Breast epithelium (tissue), 4 donors: ENCODE measurements at places on chromosomes 2 and 18.
A peak's percentile ranks its signal among the peaks of the same experiment; 100 is the strongest.

GRCh38 chr18:2987876-2988790, 24.8 kb downstream of the LPIN2 start:
- no peak overlapping the region for H3K27ac ChIP-seq
- H3K36me3 ChIP-seq, result no peaks in the 10 kb centered on the region
- no peaks in the 10 kb centered on the region for H3K27me3 ChIP-seq
- no peak for DNase-seq
- H3K4me3 ChIP-seq, result no peak overlapping the region

- DNase-seq, result no peak
- H3K36me3 ChIP-seq, result no peaks in the 10 kb centered on the region
- peak overlapping the region; percentile 67 for H3K27ac ChIP-seq
- H3K4me1 ChIP-seq, result peaks cover 7% of the 10 kb centered on the region
- no peak overlapping the region for H3K4me3 ChIP-seq
- H3K27me3 ChIP-seq, result no peaks in the 10 kb centered on the region
These were observed 77.7 kb downstream of the RHOB start for GRCh38 chr2:20524412-20525040.

GRCh38 chr18:39701055-39701783, 2135.6 kb upstream of the CELF4 start:
- H3K4me1 ChIP-seq, result no peaks in the 10 kb centered on the region
- H3K27ac ChIP-seq, result no peak overlapping the region

GRCh38 chr2:229084447-229084846, 186.6 kb downstream of the PID1 start:
- no peak overlapping the region for H3K27ac ChIP-seq
- H3K36me3 ChIP-seq, result no peaks in the 10 kb centered on the region
- no peak for DNase-seq

DNA sequence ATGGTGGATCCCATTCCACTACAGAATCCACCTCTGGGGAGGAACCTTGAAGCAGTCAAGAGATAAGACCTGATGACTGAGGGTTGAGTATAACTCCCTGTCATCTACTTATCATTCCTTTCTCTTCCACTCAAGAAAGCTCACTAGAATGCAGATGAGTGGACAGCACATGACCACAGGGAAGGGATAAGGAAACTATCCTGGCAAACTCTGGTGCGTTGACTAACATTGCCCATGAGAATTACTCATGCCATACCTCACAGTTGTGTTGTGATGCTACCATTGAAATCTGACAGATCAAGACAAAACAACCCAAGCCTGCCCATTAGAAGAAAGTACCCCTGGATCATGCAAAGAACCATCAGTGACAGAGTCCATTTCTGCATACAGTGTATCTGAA, 26.5 kb downstream of the SLC16A14 start:
- no peak overlapping the region for H3K27ac ChIP-seq
- no peaks in the 10 kb centered on the region for H3K4me1 ChIP-seq
- no peak for DNase-seq
- H3K27me3 ChIP-seq, result no peaks in the 10 kb centered on the region

DNA sequence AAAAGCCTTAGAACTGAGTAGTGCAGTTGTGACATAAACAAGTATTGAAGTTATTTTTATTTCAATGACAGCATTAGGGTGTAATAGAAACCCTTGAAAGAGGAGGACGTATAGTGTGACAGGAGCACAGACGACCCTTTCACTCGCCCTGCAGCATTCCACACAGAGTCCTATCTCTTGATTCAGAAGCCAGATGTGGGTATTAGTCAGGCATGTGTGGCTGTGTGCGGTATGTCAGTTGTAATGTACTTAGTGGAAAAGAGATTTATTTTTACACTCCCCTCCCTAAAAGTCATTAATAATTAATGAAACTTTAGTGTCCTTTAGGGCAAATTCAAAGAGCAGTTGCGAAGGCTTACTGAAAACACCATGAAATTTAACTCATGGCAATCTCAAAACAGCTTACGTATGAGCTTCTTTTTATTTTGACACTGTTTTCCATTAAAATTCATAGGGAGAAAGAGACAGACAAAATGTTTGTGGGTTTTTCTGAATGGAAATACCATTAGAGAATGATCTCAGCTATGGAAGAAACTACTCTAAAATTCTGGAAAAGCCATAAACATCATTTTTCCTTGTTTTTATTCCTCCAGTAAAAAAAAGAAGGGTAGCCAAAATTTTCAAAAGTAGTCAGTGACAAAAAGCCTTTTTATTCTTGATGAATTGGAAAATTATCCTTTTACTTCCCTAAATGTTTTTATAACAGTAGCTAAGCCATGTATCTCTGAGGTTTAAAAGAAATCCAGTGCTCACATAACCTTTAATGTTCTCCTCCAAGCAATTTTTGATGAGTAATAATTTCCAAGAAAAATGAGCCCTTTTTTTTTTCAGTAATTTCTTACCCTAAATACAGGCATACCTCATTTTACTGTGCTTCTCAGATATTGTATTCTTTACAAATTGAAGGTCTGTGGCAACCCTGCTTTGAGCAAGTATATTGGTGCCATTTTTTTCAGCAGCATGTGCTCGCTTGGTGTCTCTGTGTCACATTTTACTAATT, 84.0 kb upstream of the DSEL start:
- H3K27me3 ChIP-seq, result no peaks in the 10 kb centered on the region
- H3K4me1 ChIP-seq, result no peaks in the 10 kb centered on the region
- no peak overlapping the region for H3K4me3 ChIP-seq

DNA sequence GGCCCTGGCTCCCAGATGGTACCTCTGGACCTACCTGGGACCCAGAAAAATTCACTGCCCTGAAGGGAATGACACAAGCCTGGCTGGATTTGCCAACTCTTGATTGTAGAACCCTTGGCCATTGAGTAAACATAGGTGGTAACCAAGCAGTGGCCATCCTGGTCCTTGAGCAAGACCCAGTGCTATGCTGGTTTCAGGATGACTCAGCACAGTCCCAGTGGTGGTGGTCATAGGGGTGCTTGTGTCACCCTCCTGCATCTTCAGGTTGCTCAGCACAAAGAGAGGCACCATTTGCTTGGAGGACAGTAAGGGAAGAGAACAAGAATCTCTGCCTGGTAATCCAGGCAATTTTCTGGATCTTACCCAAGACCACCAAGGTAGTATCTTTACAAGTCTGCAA, 52.9 kb downstream of the UPP2 start:
- H3K36me3 ChIP-seq, result no peaks in the 10 kb centered on the region
- H3K4me3 ChIP-seq, result no peak overlapping the region
- DNase-seq, result no peak
- no peaks in the 10 kb centered on the region for H3K27me3 ChIP-seq
- no peak overlapping the region for H3K27ac ChIP-seq

DNA sequence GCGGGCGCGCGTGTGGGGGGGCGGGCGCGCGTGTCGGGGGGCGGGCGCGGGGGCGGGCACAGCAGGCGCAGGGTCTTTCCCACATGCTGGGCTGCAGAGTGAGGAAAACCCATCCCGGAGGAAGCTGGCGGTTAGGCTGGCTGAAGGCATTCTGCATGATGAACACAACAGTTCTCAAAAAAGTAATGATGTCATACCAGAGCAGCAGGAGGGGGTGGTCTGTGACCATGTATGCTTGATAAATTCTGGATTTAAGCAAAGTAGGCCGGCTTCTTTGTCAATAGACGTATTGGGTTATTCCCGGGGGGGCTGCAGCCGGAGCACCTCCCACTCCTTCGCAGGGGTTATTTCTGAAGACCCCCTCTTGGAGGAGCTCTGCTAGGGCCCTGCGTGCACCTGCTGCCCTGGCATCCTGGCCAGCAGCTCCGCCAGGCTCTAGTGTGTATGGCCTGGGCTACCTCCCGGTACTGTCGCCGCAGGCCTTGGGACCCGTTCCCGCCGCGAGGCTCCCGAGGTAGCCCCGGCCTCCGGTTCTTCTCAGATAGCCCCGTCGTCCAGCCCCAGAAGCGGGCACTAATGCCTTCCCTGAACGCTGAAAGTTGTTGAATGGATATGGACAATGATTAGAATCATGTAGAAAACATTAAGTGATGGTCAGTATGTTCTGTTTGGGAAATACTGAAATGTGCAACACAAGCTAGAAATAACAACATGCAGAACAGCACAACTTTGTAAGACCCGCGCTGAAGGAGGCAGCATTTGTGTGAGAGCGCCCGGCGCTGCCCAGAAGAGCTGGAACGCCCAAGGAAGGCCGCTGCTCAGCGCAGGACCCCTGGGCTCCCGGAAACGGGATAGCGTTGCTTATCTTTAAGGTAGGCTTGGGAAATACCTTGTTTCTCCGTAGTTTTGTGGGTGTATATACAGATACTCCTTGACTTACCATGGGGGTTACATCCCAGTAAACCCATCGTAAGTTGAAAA, 101.4 kb upstream of the RAB6C start:
- no peaks in the 10 kb centered on the region for H3K27me3 ChIP-seq
- H3K4me3 ChIP-seq, result peak overlapping the region; percentile 61
- no peaks in the 10 kb centered on the region for H3K36me3 ChIP-seq
- H3K27ac ChIP-seq, result peak overlapping the region; percentile 69
- H3K4me1 ChIP-seq, result peaks cover 4% of the 10 kb centered on the region

DNA sequence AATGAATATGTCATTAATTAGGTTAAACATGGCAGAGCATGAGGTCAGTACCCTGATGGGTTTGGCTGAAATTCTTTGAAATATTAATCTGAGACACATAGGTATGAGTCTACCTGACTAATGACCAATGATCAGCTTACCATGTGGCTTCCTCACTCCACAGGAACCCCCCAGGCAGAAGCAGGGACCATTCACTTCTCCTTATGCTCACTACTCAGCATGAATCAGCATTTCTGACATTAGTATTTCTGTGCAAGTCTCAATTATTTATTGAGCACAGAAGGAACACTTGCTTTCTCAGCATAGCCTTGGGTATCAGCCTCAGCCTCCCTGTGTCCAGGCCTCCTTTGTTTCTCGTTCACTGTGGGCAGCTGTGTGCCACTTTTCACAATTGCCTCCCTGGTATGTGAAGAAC, 9.3 kb upstream of the KCNE4 start:
- no peak for DNase-seq
- H3K36me3 ChIP-seq, result no peaks in the 10 kb centered on the region
- H3K27me3 ChIP-seq, result no peaks in the 10 kb centered on the region
- H3K4me1 ChIP-seq, result no peaks in the 10 kb centered on the region

DNA sequence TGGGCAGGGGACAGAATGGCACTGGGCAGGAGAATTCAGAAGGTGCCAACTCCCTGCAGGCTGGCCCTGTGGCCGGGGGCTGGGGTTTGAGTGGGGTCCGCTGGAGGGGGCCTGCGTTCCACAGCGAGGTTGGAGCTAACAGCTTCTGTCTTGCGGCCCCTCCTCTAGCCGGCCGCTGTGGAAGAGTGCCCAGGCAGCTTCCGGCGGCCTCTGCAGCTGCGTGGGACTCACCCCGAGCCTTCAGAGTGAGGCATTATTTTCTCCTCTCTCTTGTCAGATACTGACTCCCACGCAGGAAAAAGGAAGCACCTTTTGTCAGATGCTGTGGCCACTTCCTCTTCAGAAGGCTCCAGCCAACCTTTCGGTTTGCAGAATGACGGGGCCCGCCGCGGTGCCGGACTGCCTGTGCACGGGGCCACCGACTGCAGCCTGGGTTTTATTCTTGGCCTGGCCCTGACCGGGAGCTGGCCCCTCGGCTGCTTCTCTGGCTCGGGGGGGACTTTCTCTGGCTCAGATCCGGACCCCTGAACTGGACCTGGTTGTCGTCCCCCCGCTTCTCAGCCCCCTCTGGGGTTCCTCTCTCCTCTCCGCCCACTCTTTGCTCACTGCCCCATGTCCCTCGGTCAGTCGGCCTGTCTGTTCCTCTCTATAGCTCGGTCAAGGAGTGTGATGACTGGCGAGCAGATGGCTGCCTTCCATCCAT, 40.1 kb downstream of the ARHGAP25 start:
- no peak for DNase-seq
- peak overlapping the region; percentile 53 for H3K27ac ChIP-seq
- H3K4me3 ChIP-seq, result peak overlapping the region; percentile 44
- no peaks in the 10 kb centered on the region for H3K27me3 ChIP-seq

DNA sequence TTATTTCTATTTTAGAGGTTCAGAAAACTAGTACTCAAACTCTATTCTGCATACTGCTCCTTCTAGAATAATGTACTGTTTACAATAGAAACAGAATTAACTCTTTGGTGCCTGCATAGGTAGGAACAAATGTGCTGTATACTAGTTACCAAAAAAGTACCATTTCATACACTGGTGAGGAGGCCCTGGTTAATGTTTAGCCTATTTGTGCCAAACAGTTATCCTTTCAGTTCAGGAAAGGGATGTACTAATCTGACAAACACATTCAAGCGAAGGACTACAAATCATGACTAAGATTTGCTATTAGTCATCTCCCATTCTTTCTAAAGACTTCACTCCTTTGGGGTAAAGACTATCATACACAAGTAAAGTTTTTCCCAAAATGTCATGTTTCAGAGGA, 47.4 kb downstream of the EXOC6B start:
- no peak overlapping the region for H3K4me3 ChIP-seq
- no peaks in the 10 kb centered on the region for H3K36me3 ChIP-seq
- no peak for DNase-seq
- no peaks in the 10 kb centered on the region for H3K27me3 ChIP-seq
- H3K27ac ChIP-seq, result no peak overlapping the region
- H3K4me1 ChIP-seq, result no peaks in the 10 kb centered on the region

GRCh38 chr2:132730611-132731010, 60.6 kb upstream of the LYPD1 start:
- H3K4me3 ChIP-seq, result no peak overlapping the region
- DNase-seq, result no peak
- no peak overlapping the region for H3K27ac ChIP-seq
- no peaks in the 10 kb centered on the region for H3K36me3 ChIP-seq
- H3K4me1 ChIP-seq, result no peaks in the 10 kb centered on the region
- no peaks in the 10 kb centered on the region for H3K27me3 ChIP-seq

GRCh38 chr2:17850151-17850550, 28.3 kb upstream of the KCNS3 start:
- H3K4me3 ChIP-seq, result no peak overlapping the region
- no peak overlapping the region for H3K27ac ChIP-seq
- H3K36me3 ChIP-seq, result no peaks in the 10 kb centered on the region
- no peaks in the 10 kb centered on the region for H3K4me1 ChIP-seq
- DNase-seq, result no peak
- H3K27me3 ChIP-seq, result no peaks in the 10 kb centered on the region

- no peaks in the 10 kb centered on the region for H3K4me1 ChIP-seq
- no peak for DNase-seq
- no peaks in the 10 kb centered on the region for H3K36me3 ChIP-seq
- no peak overlapping the region for H3K4me3 ChIP-seq
- H3K27me3 ChIP-seq, result no peaks in the 10 kb centered on the region
These were observed 108.8 kb upstream of the MAPRE2 start for GRCh38 chr18:34932363-34932762.

DNA sequence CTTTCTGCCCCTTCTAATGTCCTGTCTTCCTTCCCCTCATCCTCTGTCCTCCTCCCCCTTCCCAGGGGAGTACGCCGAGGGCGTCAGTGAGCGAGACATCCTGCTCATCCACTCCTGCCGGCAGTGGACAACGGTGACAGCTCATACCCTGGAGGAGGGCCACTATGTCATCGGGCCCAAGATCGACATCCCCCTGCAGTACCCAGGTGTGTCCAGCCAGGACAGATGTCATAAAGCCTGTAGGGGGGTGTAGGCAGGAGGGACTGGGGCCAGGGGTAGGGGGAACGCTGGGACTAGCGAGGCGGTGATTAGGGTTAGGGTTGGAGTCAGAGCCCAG, 3.4 kb downstream of the GAREM2 start:
- DNase-seq, result no peak
- H3K4me1 ChIP-seq, result no peaks in the 10 kb centered on the region
- no peak overlapping the region for H3K4me3 ChIP-seq
- peaks cover 21% of the 10 kb centered on the region for H3K27me3 ChIP-seq
- no peak overlapping the region for H3K27ac ChIP-seq
